ENCODE measurements at places on chromosomes 6 and 20.

- no peak for DNase-seq
Observed at GRCh38 chr6:81697559-81697958, 54.9 kb downstream of the TENT5A start.

DNA sequence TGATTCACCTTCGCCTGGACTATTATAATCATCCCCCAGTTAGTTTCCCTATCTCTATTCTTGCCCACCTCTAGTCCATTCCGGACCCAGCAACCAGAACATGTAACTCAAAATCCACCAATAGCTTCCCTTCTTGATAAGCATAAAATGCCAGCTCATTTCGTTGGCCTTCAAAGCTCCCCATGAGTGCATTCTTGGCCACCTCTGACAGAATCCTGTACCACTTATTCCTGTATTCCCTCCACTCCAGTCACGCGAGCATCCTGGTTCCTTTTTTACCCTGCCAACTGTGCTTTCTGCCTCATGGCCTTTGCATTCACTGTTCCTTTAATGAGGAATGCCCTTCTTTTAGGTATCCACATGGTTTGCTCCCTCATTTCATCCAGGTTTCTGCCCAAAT is 36.7 kb downstream of the CYP24A1 start:
- no peak for DNase-seq

DNA sequence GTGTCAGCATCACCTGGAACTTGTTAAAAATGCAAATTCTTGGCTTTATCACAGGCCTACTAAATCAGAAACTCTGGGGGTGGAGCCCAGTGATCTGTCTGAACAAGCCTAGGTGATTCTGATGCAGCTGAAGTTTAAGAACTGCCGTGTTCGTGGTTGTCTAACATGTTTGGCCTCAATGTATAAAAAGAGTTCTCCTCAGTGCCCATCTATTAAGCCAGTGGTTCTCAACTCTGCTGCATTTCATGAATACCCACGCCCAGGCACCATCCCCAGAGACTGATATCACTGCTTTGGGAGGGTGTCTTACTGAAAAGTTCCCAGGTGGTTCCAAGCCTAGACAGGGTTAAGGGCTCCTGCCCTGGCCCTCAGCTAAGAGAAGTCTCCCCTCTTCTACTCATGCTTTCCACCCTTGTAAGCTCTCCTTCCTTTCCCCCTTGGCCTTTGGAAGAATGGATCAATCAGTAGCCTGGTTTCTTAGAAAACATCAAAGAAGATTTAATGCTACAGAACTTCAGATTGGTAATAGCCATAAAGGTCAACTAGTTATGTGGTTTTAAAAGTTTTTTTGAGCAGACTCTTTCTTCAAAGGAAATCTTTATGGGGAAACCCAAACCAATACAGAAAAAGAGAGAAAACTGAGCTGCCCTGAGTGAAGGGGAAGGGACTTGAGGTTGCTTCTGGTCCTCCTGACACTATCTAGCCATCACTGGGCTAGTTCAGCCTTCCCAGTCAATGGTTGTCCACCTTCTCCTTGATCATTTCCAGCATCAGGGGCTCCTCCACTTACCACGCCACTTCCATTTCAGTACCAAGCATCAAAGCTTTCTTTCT is 38.9 kb upstream of the TNFAIP3 start:
- DNase-seq = no peak

DNA sequence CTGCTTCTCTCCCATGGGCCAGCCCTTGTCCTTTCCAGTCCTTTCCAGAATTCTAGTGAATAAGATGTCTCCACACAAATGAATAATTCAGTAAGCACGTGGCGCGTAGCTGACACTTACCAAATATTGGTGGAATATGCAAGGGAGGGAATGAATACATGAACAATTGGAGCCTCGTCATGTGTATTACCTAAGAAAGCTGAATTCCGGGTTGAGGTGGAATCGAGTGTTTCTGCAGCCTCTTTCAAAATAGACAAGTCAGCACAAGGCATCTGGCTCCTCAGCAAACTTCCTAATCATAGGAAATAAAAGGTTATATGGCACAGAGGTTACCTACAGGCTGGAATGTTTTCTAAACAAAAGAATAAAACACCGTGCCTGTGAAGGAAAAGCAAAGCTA is 47.0 kb upstream of the NT5E start:
- DNase-seq = no peak

- no peak for DNase-seq
Observed at GRCh38 chr20:45306431-45306982, at the start of gene RBPJL. RBPJL (plus strand) TSS chr20:45306840; CDS start chr20:45306923, 83 bp downstream.

DNA sequence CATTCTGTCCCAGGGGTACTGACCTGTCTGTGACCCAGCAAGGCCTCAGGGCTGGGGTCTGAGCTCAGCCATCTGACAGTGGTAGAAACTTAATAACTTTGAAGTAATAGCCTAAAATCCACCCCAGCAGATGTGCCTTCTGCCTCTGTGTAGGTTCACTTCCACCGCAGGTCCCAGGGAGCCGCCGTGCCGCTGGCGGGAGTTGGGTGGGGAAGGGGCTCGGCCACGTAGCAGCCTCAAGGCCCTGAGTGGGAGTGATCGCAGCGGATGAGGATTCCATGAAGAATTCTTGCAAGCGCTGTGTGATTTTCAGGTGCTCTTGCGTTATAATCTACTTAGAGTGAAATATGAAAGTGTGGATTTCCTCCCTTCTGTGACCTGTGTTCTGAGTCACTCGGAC is 163.7 kb downstream of the DTNBP1 start:
- DNase-seq = no peak

DNA sequence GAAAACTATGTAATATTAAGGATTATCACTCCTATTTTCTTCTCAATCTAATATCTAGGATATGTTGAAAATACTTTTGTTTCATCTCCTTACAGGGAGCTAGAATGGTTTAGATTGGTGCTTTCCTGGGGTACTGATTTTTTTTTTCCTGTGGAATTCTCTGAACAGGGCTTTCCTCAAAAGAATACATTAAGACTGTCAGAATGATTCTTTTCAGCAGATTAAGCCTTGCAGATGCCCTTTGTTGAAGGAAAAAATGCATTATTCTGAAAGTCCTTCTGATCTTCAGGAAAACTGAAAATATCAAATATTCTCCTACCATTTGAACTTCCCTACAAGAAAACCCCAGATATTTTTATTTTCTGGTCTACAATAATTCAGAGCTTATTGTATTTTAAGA is 178.9 kb downstream of the SOX4 start:
- DNase-seq = no peak

DNA sequence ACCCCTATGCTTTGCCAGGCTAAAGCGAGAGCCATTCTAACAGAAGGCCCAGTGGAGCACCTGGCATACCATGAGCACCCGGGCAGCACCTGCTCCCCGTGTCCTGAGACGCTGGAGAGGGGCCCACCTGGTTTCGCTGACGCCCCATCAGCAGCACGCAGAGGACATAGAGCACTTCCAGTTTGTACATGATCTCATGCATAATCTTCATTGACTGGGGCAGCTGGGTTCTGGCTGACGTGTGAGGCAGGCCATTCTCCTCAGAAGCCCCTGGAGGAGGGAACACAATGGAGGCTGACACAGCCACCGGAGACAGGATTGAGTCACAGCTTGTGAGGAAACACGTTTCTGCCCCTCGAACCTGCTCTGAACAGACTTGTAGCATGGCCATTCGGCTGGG is 65.4 kb downstream of the MYH7B start:
- DNase-seq = no peak

DNA sequence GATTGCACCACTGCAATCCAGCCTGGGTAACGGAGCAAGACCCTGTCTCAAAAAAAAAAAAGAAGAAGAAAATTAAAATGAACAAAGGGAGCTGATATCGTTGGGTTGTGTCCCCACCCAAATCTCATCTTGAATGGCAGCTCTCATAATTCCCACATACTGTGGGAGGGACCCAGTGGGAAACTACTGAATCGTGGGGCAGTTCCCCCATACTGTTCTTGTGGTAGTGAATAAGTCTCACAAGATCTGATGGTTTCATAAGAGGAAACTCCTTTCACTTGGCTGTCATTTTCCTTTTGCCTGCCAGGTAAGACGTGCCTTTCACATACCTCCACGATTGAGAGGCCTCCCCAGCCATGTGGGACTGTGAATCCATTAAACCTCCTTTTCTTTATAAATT is 149.4 kb downstream of the PREX1 start:
- DNase-seq = no peak

GRCh38 chr6:168516944-168517741 is 76.2 kb downstream of the SMOC2 start:
- no peak for DNase-seq

DNA sequence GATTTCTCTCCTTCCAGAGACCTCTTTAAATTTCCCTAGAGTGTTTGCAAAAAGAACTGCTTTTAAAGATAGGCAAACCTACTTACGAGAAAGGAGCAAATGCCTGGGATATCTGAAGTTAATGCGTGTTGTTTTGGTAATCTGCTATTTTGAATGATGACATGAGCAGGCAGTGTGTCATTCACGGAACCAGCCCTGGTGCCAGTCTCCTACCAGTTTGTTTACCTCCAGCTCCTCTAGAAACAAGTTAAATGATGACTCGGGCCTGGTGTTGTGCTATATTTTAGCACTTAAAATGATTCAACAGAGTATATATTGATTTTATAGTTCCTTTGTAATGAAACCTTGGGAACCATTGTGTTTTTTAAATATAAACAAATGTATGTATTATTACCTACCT is 41.1 kb upstream of the MAP3K4 start:
- DNase-seq = no peak

GRCh38 chr6:138371452-138371711 is 6.3 kb upstream of the SMIM28 start:
- no peak for DNase-seq

- DNase-seq = no peak
Observed at GRCh38 chr6:113690281-113691259, 166.6 kb upstream of the MARCKS start.

DNA sequence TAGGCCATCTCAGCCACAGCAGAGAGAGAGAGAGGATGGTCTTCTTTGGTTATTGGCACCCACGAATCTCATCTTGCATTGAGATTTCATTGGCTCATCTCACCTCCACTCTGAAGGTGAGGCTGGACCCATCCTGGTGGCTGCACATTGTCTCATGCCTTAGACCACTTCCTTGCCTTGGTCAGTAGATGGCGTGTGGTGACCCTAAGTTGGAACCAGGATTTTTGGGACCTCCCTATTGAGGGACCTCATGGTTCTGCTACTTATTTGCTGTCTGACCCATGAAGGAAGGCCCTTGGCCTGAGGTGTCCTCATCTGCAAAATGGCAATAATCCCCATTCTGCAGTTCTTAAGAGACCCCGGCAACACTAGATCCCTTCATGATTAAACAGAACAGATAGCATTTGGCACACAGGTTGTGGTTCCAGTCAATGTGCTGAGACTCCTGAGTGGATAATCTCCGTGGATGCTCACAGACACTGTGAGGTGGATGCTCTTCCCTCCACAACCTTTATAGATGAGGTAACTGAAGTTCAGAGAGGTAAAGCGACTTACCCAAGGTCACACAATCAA is 21.5 kb upstream of the AAR2 start:
- no peak for DNase-seq

DNA sequence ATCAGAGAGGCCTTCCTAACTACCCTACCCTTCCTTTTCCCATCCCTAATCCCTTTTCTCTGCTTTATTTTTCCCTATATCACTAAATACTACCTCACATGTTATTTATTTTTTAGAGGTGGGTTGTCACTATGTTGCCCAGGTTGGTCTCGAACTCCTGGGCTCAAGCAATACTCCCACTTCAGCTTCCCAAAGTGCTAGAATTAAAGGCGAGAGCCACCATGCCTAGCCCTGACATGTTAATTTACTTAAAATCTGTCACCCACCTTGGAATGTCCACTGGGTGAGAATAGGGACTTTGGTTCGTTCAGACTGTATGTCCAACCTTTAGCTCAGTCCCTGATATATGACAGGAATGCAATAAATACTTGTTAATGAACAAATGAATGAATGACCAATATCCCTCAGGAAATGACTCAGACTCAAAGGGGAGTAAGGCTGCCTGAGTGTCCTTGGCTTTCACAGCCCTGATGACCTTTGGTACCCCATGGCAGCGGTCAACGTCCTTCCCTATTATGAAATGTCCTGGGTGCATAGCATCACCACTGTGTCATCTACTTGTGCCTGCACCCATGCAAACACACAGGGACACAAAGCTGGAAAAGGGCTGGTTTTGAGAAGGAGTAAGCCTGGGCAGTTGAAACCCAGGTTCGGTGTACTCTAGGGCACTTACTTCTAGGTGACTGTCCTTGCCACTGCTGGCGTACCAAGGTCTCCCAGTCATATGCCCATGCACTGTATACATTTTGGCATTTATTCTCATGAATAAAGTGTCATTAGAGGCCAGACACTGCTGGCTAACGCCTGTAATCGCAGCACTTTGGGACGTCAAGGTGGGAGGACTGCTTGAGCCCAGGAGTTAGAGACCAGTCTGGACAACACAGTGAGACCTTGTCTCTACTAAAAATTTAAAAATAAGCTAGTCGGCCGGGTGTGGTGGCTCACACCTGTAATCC is 26.5 kb downstream of the BCL2L1 start:
- no peak for DNase-seq

DNA sequence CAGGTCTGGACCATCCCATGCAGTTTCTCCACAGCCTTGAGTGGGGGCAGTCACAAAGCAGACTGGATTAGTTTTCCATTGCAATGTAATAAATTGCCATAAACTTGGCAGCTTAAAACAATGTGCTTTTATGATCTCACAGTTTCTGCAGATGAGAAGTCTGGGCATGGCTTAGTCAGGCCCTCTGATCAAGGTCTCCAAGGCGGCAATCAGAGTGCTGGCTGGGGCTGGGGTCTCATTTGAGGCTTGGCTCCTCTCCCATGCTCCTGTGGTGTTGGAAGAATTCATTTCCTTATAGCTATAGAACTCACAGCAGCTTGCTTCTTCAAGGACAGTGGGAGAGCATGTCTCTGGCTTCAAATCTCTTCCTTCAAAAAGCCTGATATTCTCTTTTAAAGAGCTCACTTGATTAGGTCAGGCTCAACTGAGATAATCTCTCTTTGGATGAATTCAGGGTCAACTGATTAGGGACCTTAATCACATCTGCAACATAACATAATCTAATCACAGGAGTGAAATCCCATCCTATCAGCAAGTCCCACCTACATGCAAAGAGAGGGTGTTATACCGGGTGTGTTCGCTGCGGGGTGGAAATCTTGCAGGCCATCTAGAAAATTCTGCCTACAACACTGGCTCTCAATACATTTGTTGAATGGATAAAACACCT is 77.4 kb upstream of the SULF2 start:
- DNase-seq = no peak

- no peak for DNase-seq
Observed at GRCh38 chr6:161583584-161583983, 309.7 kb upstream of the AGPAT4 start.

DNA sequence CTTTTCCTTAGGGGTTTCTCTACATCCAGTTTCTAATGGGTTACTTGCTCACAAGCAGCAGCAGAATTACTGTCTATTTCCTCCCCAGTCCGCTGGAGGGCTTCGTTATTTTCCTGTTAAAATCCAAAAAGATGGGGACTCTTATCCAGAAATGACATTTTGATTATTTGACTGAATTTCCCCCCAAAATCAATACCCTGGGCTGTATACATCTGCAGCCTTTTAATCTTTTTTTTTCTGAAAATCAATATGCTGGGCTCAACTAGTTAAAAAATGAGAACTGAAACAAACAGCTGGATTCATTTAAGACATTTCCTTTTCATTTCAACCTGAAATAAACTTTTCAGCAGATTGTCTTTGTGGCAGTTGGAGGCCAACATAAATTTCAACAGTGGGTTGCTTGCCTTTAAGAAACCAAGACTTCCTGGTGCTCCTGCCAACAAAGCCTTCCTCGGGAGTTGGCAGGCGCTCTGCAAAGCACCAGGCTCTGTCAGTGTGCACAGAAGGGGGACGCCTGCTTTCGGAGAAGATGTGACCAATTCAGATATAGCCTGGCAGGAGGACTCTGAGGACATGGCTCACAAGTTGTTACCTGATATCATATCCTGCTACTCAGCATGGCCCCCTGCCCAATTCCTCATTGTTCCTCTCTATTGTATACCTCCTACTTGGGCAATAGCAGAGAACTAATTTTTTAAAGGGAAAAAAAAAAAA is 204.7 kb upstream of the ARG1 start:
- DNase-seq = no peak
